GF-D8 (cell line): ENCODE measurements at places on chromosomes 16 and 17.
A peak's percentile ranks its signal among the peaks of the same experiment; 100 is the strongest.

- DNase-seq, result no peak
These were observed 19.0 kb upstream of the LHX1 start for GRCh38 chr17:36918211-36918691.

DNA sequence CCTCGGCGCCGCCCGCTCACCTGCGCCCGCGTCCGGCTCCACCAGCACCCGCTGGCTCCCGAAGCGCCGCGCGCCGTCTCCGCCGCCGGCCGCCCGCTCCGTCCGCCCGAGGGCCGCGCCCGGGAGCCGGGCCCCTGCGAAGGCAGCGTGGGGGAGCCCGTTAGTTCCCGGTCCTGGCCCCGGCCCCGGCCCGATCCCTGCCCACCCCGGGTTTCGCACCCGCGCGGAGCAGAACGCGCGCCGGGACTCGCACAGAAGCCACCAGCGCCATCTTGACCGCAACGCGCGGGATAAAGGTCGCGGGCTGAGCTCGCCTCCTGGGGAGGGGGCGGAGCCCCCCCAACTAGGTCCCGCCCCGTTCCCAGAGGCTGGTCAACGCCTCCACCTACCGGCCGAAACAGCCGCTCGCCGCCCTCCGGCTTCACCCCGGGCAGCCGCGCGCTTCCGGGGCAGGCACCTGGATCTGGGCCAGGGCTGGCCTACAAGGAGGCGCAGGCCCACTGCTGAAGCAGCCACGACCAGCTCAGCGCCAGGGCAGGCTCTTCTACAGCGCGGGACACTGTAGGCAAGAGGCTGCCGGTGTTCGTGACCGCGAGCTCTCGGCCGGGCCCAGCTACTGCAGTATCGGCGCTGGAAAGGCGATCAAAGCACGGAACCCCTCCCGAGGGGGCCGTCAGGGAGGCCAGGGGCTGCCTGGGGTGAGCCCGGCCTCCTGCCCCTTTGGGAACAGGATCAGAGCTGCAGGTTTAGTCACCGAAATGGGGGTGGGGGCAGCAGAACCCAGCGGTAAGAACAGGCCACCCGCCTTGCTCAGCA lies at the start of gene ECI1:
TSS of gene ECI1 (minus strand) at position 292 of the 816 bp plus-strand sequence. CDS start at position 271, 21 bp downstream.
- DNase-seq, result peak; percentile 89

DNA sequence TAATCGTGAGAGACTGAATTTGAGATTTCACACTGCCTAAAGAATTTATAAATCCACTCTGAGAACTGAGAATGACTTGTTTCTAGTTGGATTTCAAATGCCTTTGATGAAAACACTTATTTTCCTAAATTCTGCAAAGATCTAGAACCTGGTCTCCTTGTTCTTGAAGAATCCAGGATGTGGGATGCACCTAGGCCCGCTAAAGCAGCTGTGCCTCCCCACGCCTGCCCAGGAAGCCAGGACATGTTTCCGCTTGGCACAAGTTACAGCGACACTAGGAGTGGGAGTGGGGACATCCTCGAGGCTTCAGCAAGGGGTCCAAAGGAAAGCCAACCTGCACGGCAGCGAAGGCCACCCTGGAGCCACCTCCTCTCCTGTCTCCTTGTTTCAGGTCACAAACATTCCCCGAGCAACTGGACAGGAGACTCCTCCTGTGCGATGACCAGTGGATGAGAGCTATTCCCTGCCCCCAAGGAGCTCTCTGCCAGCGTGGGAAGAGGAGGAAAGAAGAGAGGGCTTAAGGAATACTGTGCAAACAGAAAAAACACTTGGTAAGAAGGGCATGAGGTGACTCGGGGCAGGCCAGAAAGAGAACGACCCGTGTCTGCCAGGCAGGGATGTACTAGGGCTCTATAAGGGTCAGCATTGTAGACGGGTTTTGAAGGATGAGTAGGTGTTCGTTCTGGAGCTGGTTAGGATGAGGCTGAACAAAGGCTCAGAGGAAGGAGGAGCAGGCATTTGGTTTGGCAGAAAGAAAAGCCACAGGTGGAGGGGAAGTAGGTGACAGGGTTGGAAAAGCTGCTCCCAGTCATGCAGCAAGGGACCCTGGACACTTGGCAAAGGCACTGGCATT lies 11.1 kb downstream of the VAC14 start:
- no peak for DNase-seq

GRCh38 chr17:75059369-75060345 lies 12.6 kb downstream of the KCTD2 start:
- no peak for DNase-seq

GRCh38 chr17:7610641-7611040 lies 4.1 kb downstream of the FXR2 start:
- DNase-seq, result no peak

DNA sequence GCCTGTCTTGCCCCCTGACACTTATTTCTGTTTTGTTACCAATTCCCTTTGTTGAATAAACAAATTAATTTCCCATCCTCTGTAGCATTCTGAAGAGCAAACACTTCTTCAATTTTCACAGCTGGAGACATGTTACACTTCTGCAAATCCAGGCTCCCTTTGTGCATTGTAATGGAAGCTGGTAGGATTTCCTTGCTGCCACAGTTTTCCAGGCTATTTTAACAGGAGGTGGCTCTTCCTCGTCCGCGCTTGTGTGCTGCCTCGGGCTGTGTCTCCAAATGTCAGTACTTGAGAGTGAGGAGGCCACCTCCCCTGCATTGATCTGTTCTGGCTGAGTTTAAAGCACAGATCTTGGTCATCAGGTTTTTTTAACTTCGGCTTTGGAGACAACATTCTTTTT lies 40.0 kb downstream of the SOST start:
- DNase-seq, result no peak

GRCh38 chr17:74274060-74274708 lies at the start of gene DNAI2:
Gene DNAI2, plus strand, starts transcription at chr17:74274234. Its CDS starts 7,584 bp downstream, at chr17:74281818.
- no peak for DNase-seq

GRCh38 chr17:44977065-44977464 lies 9.0 kb upstream of the C1QL1 start:
- DNase-seq, result no peak

GRCh38 chr16:75064403-75065148 lies 52.0 kb downstream of the LDHD start:
- peak; percentile 94 for DNase-seq

GRCh38 chr16:3674513-3675295 lies 20.2 kb downstream of the DNASE1 start:
- DNase-seq, result no peak

DNA sequence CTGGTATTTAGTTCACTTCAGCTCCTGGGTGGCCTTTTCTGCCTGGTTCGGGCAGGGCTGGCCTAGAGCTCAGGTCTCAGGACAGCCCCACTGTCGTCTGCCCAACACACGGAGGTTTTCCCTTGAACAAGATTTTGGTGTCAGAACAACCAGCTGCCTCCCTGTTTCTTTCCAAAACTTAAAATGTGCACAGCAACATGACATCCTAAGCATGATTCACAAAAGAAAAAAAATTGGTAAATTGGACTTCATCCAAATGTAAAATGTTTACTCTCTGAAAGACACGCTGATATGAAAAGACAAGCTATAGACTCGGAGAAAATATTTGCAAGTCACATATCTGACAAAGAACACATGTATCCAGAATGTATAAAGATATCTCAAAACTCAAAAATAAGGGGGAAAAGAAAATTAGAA lies 197.8 kb upstream of the CHMP6 start:
- no peak for DNase-seq

DNA sequence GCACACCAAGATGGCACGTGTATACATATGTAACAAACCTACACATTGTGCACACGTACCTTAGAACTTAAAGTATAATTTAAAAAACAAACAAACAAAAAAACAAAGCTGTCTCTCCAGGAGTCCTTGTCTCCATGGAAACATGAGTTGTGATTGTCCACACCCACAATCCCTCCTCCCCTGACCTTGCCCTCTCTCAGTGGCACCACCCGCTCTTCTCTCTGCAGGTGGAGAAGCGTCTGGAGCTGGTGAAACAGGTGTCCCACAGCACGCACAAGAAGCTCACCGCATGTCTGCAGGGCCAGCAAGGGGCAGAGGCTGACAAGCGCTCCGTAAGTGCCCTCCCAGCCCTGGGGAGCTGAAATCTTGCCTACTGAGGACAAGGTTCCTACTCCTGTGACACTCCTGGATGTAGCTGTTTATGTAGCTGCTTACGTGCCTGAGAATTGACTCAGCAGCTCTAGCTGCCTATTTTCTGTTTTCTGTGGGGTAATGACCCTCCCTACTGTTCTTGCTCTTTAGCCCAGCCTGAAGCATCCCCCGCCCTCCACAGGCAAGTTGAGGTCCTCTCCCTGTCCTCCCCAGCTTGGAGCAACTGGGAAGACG lies 107.0 kb downstream of the ARHGAP44 start:
- DNase-seq, result no peak

DNA sequence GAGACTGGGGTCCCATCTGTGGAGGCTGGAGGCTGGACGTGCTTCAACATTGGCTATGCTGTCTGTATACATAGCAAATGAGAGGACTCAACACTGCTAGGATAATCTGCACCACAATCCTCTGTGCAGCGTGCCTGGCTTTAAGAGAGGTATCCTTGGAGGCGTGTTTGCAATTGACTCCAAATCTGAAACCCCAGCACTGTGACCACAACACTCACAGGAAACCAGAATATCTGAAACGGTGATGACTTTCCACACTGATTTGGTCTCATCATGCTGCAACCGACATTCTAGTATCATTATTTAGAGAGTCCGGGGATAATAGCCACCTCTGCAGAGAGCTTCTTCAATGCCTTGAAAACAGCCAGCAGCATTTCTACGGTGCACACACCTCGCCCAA lies 35.1 kb downstream of the TLE7 start:
- no peak for DNase-seq

GRCh38 chr16:87780385-87780989 lies 14.7 kb upstream of the KLHDC4 start:
- DNase-seq, result peak; percentile 99

- DNase-seq, result no peak
These were observed 41.2 kb downstream of the TTC19 start for GRCh38 chr17:16040710-16041251.

DNA sequence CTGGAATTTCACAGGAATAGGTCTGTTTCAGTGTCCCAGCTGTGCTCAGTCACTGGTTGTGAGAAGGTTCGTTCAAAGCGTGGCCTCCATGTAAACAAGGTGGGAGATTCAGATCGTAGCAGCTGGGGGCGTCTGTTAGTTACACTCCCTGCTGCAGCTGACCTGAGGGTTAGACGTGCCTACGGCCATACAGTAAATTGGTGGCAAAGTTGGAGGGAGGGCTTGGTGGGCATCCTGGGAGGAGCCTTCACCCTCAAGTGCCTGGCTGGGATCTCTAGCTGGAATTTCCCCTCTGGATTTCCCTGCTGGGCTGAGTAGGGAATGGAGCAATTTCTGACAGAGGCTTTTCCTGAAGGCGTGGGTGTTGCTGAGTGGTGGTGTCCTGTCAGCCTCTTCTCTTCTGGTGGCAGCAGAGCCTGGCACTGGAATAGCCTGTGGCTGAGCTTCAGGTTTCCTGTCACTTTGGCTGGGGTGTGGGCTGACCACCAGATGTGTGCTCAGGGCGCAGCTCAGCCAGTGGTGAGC lies 6.4 kb downstream of the FCSK start:
- DNase-seq, result no peak

DNA sequence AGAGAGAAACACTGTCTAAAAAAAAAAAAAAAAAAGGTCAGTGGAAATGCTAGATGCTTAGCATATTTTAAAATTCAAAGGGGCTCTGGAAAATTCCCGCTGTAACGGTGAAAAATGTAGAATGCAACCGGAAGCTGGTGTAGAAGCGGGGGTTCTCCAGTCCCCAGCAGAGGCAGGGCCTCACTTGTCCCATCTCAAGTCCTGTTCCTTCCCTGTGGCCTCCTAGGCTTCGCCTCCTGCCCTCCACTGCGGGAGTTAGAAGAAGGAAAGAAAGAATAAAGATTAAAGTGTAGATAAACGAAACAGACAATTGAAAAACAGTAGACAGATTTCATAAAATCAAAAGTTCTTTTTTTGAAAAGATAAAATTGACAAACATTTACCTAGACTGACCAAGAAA lies 14.8 kb upstream of the ZNF287 start:
- no peak for DNase-seq

DNA sequence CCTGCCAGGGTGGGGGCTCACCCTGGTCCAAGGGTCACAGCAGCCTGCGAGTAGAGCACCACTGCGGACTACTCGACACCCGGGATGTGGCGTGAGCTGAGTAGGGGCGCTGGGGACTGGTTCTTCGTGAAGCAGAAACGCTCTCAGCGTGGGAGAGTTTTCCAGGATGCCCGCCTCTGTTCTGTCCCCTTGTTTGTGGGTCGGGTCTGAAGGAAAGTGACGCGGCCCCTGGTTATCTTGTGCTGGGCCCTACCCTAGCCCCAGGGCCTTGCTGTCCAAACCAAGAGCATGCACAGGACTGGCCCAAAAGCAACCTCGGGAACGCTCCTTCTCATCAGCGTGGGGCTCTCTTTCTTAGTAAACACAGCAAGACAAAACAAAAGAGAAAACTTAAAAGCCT lies 303.3 kb downstream of the IRF8 start:
- DNase-seq, result no peak
